ENCODE measurements at places on chromosomes 3 and 15. TPM values are rescaled to one million over a fixed set of nuclear protein-coding genes. Genes with fewer than 3 reads are reported as not detected.

Gene GOLGA8G
- total RNA-seq: not detected

Gene ZPLD1
- not detected for total RNA-seq

Gene TKT
- total RNA-seq: 265 TPM

- H3K4me1 ChIP-seq: no peaks in the 10 kb centered on the region
- H3K27me3 ChIP-seq: peaks cover 6% of the 10 kb centered on the region
- no peak for DNase-seq
Observed at GRCh38 chr3:21826416-21826815, 75.4 kb upstream of the ZNF385D start.

DNA sequence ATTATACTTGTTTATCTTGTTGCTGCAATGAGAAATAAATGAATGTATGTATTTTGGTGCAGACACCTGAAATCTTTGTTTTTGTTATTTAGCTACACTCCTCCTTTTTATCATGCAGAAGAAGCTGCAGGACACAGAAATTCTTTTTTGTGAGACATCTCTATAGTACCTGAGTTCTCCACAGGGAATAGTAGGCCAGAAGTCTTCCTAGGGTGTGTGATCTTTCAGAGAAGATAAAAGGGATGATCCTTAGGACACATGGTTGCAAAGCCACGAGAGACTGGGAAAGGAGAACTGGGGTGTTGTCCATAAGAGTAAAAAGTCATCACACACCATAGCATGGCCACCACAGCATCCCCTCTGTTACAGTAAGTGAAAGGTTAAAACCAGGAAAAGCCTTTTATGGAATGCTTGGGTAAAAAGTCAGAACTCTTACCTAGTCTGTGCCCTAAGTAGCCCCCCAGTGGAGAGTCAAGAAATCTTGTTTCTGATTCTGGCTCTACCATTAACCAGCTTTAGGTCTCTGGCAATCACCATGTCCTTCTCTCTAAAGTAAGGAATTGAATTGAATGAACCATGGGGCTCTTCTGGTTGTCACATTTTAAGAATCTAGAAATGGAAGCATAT is 31.9 kb upstream of the ADGRG7 start:
- no peak overlapping the region for H3K27ac ChIP-seq
- H3K36me3 ChIP-seq: no peaks in the 10 kb centered on the region
- DNase-seq: no peak
- H3K4me3 ChIP-seq: no peak overlapping the region
- H3K27me3 ChIP-seq: peaks cover 3% of the 10 kb centered on the region
